ENCODE measurements at places on chromosomes 16 and 17.

- no peak for DNase-seq
Measured at GRCh38 chr16:88877564-88878289, 11.3 kb upstream of the PABPN1L start.

DNA sequence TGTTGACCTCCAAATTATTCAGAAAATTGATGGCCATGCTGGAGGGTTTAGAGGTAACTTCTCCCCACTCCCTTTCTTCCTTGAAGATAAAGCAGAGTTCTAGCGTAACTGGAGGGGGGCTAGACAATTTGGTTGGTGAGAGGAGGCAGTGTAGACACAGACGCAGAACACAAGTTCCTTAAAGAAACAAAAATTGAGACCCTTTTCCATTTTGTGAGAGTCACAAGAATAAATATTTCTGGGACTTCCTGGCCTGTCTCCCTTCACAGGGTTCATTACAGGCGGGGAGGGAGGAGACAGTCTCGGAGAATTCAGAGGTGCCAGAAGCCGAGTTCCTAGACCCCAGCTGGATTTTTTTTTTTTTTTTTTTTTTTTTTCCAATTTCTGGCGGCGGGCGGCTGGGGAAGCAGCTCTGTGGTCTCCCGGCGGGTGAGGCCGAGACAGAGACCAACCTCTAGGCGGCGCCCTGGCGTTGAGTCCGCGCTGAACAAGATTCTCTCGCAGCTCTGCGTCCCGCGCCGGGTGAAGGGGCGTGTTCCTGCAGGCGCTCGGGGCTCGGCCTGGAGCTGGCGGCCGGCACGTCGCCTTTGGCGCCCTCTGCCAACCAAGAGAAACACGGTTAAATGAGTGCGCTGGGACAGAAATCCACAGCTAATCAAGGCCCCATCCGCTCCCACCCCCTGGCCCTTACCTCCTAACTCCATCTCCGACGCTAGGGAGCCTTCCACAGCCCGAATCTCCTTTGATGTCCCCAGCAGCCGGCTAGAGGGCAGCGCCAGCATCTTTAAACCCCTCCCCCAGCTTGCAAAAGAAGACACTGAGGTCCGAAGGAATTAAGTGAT, 10.2 kb upstream of the HOXB9 start:
- peak; percentile 9 for DNase-seq

GRCh38 chr16:3118204-3118790, 5.9 kb downstream of the ZNF205 start:
- DNase-seq, result no peak

GRCh38 chr17:74682028-74682427, 30.7 kb downstream of the CD300LF start:
- no peak for DNase-seq

DNA sequence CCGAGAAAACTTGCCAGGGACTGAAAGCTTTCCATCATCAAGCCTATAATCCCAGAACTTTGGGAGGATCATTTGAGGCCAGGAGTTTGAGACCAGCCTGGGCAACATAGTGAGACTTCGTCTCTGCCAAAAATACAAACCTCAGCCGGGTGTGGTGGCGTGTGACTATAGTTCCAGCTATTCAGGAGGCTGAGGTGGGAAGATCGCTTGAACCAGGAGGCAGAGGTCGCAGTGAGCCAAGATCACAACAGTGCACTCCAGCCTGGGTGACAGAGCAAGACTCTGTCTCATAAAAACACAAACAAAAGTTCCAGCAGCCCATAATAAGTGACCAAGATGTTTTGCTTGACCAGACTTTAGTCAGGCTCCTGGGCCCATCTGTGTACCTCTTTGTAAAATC, 1.9 kb downstream of the MEAK7 start:
- DNase-seq, result no peak

DNA sequence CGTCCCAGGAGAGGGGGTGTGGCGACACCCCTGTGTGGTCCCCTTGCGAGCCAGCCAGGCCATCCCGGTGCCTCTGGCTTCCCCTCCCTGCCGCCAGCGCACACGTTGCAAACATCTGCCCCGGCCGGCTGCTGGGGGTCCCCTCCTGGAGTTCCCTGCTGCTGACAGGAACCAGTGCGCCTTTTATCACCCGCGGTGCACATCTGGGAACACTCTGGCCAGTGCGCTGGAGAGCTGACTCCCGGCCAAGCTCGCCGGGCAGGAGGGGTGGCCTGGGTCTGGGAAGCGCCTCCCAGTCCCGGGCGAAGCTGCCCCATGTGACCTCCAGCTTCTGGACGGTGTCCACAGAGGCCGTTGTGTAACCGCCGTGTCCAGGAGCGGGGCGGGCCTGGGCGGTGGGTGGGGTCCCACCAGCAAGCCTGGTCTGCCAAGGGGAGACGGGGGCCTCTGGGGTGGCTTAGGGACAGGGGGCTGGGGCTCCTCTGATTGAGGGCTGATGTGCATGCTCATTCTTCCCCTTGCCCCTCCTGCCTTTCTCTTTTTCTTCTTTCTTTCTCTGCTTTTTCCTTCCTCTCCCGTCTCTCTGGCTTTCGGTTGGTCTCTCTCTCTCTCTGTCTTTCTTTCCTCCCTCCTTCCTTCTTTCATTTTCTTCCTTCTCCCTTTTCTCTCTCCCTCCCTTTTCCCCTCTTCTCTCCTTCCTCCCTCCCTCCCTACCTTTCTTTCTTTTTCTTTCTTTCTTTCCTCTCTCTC, 25.2 kb upstream of the CIBAR2 start:
- no peak for DNase-seq

GRCh38 chr17:45087504-45087975, 26.4 kb downstream of the NMT1 start:
- DNase-seq, result no peak

- DNase-seq, result no peak
Measured at GRCh38 chr17:40086150-40087044, 14.0 kb downstream of the NR1D1 start.

DNA sequence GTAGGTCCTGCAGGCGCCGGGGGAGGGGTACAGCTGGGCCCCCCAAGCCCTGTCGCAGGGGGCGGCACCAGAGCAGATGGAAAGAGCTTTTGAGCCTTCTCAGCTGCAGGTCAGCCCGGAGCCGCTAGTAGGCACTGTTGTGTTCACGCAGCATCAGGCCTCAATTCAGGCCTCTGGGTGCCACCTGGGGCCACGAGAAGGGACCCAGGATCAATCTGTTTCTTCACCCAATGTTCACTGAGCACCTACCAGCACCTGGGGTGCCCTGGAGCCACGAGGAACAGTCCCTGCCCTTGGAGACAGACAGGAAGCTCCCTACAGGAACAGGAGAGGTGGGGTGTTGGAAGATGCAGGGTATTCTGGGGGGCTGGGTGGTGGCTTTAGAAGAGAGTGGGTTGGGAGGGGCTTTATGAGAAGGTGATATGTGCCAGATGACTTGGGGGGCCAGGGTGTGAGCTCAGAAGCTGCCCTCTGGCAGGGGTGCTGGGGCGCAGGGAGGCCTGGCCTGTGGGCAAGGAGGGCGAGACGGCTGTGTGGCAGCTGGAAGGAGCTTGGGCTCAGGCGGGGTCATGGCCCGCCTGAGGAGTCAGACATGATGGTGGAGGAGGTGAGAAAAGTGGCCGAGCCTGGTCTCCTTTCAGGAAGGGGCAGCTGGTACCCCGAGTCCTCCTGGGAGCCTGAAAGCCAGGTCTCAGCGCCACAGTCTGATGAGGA, 121.9 kb upstream of the GSE1 start:
- no peak for DNase-seq

- DNase-seq, result peak; percentile 43
Measured at GRCh38 chr17:45428050-45428617, 4.5 kb downstream of the ARHGAP27 start.

DNA sequence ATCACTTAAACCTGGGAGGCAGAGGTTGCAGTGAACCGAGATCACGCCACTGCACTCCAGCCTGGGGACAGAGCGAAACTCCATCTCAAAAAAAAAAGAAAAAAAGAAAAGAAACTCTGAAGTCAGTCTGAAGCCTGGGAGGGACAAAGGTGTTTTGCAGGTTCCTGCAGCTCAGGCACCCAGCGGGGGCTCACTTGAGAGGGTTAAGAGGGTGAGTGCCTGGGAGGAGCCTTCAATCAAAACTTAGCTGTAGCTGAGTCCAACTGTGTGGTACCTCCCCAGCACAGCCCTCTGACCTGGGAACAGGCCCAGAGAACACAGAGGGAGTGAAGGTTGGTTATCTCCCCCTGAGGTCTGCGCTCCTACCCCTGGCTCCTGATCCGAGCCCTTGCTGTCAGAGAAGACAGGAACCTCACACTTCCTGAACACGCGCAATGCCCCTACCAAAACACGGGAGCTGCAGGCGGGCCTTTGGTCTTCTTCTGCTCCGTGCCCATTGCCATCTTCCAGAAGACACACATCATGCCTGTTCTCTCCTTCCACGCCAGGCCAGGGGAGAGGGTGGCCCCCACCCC, 20.4 kb upstream of the ZC3H18 start:
- no peak for DNase-seq
